ENCODE measurements at places on chromosomes 7 and 10.

- no peak for DNase-seq
These were observed 22.6 kb downstream of the CCDC3 start for GRCh38 chr10:12978891-12979290.

- no peak for DNase-seq
These were observed 1.9 kb downstream of the SEMA4G start for GRCh38 chr10:100970914-100971811.

GRCh38 chr7:53541475-53541874, 506.0 kb downstream of the POM121L12 start:
- no peak for DNase-seq

DNA sequence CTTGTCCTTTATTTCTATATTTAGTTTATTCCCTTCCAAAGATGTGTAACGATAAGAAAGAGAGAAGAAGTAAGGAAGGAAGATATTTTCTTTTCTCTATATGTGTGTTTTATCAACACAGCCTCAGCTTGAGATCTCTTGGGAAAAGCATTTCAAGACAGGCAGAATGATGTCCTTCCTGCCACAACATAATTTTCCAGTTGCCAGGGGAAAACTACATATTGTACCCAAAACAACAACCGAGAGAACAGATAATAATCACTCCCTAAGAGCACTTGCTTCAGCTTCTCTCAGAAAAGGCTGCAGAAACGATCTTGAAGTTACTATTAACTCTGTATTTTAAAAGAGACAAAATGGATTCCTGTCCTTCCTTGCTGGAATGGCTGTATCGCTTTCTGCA, 151.4 kb upstream of the ITGB1 start:
- no peak for DNase-seq

GRCh38 chr7:491292-491957, 28.2 kb downstream of the PDGFA start:
- DNase-seq, result no peak

- no peak for DNase-seq
These were observed 1187.9 kb downstream of the REEP3 start for GRCh38 chr10:64708884-64709681.

DNA sequence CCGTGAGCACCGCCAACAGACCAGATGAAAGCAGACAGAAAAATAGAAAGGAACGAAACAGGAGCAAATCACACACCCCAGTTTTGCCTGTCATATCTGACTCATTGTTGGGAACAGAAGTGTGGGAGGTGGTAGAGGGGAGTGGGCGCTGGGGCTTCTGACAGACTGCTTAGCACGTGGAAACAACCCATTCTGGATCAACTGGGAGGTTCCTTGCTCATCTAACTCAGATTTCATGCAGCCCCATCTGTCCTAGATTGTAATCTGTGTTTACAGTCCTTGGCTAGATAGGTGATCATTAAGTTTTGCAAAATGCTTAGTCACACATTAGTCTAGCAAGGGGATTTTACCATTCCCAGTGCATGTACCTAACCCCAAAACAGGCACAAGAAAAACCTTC, 154.1 kb downstream of the NRP1 start:
- DNase-seq, result no peak

GRCh38 chr7:73423519-73424488, 9.8 kb upstream of the FZD9 start:
- DNase-seq, result no peak

GRCh38 chr10:76091926-76092325, 660.5 kb downstream of the LRMDA start:
- no peak for DNase-seq

DNA sequence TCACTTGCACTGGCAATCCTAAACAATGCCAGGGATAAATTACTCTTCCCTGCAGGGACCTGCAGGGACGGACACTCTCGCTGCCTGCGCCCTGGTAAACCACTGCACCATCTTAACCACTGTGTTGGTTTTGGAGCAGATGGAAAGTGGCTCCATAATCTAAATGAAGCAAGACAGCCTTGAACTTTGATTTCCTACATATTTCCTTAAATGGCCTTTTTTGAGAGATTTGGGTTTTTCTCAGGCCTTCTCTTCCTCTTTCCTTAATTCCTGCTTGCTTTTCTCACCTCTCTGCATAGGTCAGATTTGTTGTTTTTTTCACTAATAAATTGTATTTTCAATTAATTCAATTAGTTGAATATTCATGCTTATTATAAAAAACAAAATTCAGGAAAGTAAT, 2.8 kb downstream of the PILRA start:
- DNase-seq, result no peak

GRCh38 chr7:14218338-14218737, 228.9 kb upstream of the ETV1 start:
- no peak for DNase-seq

DNA sequence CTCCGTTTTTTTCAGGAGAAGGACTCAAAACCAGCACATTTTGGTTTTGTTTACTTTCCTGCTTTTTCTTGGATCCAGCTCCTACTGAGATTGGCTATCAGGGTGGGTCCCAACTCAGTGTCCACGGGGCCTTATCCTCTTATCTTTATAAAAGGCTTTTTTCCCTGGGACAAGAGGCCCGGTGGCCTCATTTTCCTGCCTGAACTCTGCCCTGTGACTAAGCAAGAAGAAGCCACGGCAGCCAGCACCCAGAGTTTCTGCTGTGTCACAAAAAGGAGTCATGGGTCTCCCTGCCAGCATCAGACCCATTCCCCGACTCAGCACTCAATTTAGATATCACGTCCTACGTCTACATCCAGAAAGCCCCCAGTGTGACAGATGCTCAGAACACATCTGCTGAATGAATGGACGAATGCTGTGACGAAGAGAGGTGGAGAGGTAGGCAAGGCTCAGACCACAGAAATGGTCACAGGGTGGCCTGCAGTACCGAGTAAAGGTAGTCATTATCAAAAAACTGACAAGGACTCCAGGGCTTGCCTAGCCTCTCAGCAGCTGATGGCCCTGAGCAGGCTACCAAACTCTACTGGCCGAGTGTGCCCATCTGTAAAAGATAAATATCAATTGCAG, 16.7 kb downstream of the DLG5 start:
- DNase-seq, result peak; percentile 66

GRCh38 chr10:7365027-7365745, 45.6 kb downstream of the SFMBT2 start:
- DNase-seq, result no peak

GRCh38 chr10:43076311-43076875, 476 bp upstream of the RET start:
- DNase-seq, result peak; percentile 76

DNA sequence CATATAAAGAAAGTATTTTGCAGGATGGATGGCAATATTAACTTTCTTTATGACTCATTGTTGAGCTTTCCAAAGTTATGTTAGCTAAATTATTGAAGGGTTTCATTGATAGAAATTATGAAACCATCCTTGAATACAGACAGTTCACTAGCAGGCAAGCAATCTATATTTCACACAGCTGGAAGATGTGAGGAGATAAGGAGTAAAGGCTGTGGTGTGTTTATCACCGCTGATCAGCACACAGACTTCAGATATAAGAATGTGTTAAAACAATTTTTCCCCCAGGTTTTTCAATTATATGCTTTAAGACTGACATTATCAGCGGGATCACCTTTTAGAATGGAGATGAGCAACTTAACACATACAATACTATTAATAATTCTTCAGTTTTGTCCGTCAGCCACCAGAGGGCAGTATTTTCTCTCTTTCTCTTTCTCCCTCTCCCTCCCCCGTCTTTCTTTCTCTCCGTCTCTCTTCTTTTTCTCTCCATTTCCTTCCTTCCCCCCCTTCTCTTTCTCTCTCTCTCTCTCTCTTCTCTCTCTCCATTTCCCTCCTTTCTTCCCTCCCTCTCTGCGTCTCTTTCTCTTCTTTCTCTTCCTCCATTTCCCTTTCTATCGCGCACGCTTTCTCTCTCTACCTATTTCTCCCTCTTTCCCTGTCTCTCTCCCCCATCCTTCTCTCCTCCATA, 62.9 kb upstream of the FAM171A1 start:
- DNase-seq, result peak; percentile 40

DNA sequence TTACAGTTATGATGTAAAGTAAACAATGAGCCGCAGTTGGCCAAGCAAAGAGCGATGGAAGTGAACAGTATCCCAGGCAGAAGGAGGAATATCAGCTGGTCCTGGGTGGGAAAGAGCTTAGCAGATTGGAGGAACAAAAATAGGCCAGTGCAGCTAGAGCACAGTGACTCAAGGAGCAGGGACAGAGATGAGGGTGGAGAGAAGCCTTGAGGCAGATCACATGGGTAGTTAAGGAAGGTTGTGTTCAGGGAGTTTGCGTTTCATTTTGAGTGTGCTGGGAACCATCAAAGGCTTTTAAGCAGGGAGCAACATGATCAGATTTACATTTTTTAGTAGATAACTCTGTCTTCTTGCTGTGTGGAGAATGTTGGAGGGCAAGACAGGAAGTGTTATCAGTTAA, 113.6 kb downstream of the OAT start:
- no peak for DNase-seq

GRCh38 chr10:50480054-50481007, 143.4 kb downstream of the SGMS1 start:
- DNase-seq, result no peak

DNA sequence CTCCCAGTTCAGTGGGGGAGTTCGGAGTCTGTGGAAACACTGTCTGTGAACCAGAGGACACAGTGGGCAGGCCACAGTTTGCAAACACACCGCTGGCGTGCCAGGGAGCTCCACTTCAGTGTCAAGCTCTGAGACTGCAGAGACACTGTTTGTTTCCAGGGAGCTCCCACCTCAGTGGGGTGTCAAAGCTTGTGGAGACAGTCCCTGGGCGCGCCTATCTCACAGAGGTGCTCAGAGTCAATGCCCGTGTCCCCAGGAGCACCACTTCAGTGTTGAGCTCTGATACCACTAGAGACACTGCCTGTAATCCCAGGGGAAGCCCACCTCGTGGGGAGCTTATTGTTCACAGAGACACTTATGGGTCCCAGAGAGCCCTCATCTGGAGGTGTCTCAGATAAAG, 4.3 kb downstream of the MYO1G start:
- DNase-seq, result no peak

DNA sequence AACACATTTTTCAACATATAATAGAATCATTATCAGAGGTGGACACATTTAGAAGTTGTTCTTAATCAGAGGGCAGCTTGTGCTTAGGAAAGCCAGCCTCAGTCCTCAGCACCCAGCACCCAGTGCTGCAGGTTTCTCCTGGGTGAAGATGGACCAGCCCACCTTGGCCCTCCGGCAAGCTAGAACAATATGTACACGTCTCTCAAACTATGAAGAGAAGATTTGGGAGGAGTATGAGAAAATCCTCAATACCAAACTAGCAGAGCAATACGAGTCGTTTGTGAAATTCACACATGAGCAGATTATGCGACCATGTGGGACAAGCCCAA, 13.5 kb upstream of the RALA start:
- DNase-seq, result no peak

DNA sequence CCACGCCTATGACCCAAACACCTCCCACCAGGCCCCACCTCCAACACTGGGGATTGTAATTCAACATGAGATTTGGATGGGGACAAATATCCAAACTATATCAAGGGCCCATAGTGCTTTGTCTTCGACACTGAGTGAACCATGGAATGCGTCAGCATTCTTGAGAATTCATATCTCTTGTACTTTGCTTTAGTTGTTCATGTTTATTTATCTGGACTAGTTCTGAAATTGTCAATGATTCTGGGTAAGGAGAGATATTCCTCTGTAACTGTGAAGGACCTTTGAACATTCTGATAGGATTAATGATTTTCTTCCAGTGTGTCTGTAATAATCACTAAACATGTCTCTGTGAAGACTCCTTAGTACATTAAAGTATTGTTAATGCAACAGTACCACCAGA, 374.8 kb downstream of the LRMDA start:
- no peak for DNase-seq

- DNase-seq, result no peak
These were observed 232.4 kb upstream of the KLF14 start for GRCh38 chr7:130966246-130967009.

GRCh38 chr7:38862666-38863065, 46.3 kb downstream of the VPS41 start:
- no peak for DNase-seq

DNA sequence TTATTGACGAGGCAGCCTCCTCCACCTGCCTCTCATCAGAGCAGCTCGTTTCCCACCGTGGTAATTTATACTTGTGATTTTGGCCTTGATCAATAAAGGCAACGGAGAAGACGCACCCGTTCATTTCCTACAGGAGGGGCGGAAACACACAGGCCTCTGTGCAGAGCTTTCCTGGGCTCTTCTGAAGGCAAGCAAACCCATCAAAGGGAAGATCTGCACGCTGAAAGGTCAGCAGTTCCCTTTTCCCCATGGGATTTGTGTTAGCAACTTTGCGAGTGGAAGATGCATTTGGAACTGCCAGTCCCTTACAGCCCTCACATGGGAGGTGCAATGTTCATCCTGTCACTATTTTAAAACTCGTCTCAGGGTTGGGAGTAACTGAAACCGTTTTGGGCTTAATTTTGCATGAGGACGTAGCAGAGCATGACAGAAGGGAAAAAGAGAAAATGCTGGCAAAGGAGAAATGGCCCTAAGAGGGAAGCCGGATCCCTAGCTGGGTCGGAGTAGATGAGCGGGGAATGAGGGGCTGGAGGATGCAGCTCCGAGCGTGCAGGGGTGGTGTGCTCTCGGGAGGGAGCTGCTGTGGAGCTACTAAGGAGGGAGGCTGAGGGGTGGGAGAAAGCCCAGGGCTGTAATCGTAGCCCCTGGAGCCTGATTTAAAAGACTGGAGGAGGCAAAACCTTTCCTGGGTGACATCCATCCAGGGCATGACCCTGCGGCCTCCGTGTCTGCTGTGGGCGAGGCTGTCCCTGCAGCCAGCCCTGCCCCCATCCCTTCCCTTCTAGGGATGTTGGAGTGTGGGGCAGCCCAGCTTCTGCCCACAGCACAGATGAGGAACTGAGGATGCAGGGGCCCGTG, 111.1 kb upstream of the FAM20C start:
- DNase-seq, result no peak

DNA sequence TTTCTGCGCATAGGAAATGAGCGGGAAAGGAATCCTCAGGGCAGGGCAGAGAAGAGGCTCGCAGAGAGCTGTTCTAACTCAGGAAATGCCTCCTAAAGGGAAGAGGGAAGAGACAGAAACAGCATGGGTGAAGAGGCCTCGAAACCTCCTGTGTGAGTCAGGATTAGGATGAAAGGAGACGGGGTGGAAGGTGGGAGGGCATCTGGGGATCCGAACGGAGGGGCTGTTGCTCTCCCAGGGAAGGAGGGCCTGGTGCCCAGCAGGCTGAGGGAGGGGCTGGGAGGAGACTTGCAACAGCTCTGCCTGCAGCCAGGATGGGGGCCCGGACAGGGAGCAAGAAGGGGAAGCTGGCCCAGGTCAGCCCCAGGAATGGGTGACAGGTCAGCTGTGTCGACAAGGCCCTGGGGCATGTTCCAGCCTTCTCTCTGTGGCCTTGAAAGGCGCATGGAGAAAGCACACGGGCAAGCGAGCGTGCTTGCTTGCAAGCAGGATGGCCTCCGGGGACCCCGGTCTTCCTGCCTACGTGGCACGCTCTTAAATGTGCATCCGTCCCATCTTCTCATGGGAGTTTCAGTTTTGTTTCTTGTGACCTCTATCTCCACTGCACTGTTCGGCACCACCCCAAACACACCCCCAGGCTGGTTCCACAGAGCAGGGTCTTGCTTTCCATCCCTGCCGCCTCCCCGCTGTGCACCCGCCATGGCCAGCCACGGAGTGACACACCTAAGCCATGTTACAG, 63.5 kb downstream of the HIPK2 start:
- no peak for DNase-seq

Measured in NB4 (cell line).